ENCODE measurements at places on chromosomes 11 and 22. TPM values are rescaled to one million over a fixed set of nuclear protein-coding genes. Genes with fewer than 3 reads are reported as not detected.

GLB1L2 gene
- total RNA-seq: 0.18 TPM

LRP4 gene
- total RNA-seq: 3.9 TPM

PGA4 gene
- not detected for total RNA-seq

TRIM49 gene
- not detected for total RNA-seq

MYBPC3 gene
- not detected for total RNA-seq

CTR9 gene
- total RNA-seq: 19.5 TPM

LRRC56 gene
- 0.85 TPM for total RNA-seq

VPREB1 gene
- total RNA-seq: not detected

OR4C5 gene
- not detected for total RNA-seq

MMP27 gene
- not detected for total RNA-seq

KRTAP5-2 gene
- not detected for total RNA-seq

MYO7A gene
- total RNA-seq: 0.09 TPM

MS4A3 gene
- total RNA-seq: not detected

YPEL1 gene
- total RNA-seq: 1.1 TPM

PIK3IP1 gene
- 32.2 TPM for total RNA-seq

MOV10L1 gene
- total RNA-seq: 14.8 TPM

EXPH5 gene
- 0.09 TPM for total RNA-seq

IFITM1 gene
- total RNA-seq: 49.6 TPM

CHCHD10 gene
- total RNA-seq: 6.0 TPM

LRRC74B gene
- not detected for total RNA-seq

TMEM121B gene
- total RNA-seq: under 0.01 TPM

OR4D6 gene
- total RNA-seq: not detected

Data from smooth muscle cell of bladder (primary cell).